ENCODE measurements at places on chromosomes 12 and 14. TPM values are rescaled to one million over a fixed set of nuclear protein-coding genes. Genes with fewer than 3 reads are reported as not detected.

DNA sequence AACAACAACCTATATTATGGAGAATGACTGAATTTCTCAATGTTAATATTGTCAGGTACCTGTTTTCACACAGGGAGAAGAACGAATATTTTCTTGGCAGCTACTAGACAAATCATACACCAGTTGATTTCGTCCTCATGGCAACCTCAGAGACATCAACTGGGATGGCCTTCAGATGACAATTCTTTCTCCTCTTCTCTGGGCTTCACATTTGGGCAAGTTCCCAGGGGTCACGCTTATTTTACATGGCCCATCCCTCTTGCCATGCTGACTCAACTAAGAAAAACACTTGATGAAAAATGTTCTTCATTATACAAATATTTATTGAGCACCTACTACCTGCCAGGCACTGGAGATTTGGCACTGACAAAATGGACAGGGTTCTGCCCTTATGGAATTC is 29.0 kb downstream of the PPP1R13B start:
- no peaks in the 10 kb centered on the region for H3K36me3 ChIP-seq
- no peak overlapping the region for H3K27ac ChIP-seq

GRCh38 chr14:105483300-105484068 is 3.2 kb upstream of the CRIP1 start:
- no peaks in the 10 kb centered on the region for H3K27me3 ChIP-seq
- no peak overlapping the region for H3K4me3 ChIP-seq

DNA sequence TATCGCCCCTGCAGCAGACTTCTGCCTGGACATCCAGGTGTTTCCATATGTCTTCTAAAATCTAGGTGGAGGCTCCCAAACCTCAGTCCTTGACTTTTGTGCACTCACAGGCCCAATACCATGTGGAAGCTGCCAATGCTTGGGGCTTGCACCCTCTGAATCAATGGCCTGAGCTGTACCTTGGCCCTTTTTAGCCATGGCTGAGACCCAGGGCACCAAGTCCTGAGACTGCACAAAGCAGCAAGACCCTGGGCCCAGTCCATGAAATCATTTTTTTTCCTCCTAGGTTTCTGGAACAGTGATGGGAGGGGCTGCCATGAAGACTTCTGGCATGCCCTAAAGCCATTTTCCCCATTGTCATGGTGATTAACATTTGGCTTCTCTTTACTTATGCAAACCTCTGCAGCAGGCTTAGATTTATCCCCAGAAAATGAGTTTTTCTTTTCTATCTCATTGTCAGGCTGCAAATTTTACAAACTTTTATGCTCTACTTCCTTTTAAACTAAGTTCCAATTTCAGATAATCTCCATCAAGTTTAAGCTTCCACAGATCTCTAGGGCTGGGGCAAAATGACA is 1445.8 kb upstream of the FLRT2 start:
- H3K27ac ChIP-seq: no peak overlapping the region
- H3K36me3 ChIP-seq: no peaks in the 10 kb centered on the region
- no peaks in the 10 kb centered on the region for H3K27me3 ChIP-seq
- H3K4me1 ChIP-seq: no peaks in the 10 kb centered on the region
- no peak for DNase-seq

DNA sequence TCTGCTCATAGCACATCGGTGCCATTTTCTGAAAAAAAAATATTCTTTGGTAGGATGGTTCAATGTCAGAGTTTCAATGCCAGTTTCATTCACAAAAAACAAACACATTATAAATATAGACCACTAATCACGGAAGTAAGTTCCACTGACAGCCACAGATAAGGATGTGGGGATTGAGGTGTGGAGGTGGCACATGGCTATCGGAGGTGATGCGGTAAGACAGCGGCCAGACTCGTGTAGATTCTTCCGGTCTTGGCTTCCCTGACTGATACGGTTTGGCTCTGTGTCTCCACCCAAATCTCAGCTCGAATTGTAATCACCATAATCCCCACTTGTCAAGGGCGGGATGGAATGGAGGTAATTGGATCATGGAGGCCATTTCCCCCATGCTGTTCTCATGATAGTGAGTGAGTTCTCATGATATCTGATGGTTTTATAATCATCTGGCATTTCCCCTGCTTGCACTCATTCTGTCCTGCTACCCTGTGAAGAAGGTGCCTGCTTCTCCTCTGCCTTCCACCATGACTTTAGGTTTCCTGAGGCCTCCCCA is 693.4 kb downstream of the VRK1 start:
- no peaks in the 10 kb centered on the region for H3K4me1 ChIP-seq
- H3K27ac ChIP-seq: no peak overlapping the region
- no peak overlapping the region for H3K4me3 ChIP-seq

DNA sequence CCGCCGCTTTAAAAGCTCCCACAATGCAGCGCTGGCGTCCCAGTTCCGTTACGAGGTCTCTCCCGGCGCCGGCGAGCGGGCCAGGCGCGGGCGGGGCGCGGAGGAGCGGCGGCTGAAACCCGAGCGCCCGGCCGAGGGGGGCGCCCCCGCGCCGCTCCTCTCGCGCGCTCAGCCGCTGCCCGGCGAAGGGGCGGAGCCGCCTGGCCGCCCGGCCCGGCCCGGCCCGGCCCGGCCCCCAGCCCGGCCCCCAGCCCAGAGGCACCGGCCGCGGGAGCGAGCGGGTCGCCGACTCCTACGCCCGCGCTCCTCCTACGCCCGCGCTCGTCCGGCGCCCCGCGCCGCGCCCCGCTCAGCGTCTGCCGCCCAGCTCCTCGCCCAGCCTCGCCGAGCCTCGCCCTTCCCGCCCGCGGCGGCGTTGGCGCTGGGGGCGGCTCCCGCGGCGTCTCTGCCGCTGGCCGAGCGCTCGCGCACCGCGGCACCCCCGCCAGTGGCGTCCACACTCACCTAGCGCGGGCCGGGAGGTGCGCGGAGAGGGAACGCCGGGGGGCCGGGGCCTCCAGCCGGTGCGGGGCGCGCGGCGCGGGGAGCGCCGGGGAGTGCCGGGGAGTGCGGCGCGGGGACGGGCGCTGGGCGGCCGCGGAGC is at the start of gene RASSF8:
Gene RASSF8, plus strand, starts transcription at position 255 of the 643 bp plus-strand sequence. CDS start 96,662 bp downstream, outside the sequence.
- H3K4me1 ChIP-seq: peaks cover 18% of the 10 kb centered on the region
- peak within 1 kb of the TSS; percentile 85 for H3K27ac ChIP-seq
- no peaks in the 10 kb centered on the region for H3K27me3 ChIP-seq
- no peak for DNase-seq
- peak within 1 kb of the TSS; percentile 57 for H3K4me3 ChIP-seq

GRCh38 chr12:133023566-133023965 is 13.7 kb upstream of the ZNF84 start:
- no peak for DNase-seq
- H3K4me3 ChIP-seq: no peak overlapping the region
- H3K4me1 ChIP-seq: no peaks in the 10 kb centered on the region
- H3K27me3 ChIP-seq: no peaks in the 10 kb centered on the region
- peaks cover 16% of the 10 kb centered on the region for H3K36me3 ChIP-seq
- no peak overlapping the region for H3K27ac ChIP-seq

CD4 gene
- 1.6 TPM for total RNA-seq

GRCh38 chr12:120965534-120966091 is 12.7 kb upstream of the HNF1A start:
- H3K27ac ChIP-seq: peak overlapping the region; percentile 73
- H3K4me1 ChIP-seq: peaks cover 8% of the 10 kb centered on the region
- no peaks in the 10 kb centered on the region for H3K27me3 ChIP-seq
- no peak for DNase-seq
- no peaks in the 10 kb centered on the region for H3K36me3 ChIP-seq

DNA sequence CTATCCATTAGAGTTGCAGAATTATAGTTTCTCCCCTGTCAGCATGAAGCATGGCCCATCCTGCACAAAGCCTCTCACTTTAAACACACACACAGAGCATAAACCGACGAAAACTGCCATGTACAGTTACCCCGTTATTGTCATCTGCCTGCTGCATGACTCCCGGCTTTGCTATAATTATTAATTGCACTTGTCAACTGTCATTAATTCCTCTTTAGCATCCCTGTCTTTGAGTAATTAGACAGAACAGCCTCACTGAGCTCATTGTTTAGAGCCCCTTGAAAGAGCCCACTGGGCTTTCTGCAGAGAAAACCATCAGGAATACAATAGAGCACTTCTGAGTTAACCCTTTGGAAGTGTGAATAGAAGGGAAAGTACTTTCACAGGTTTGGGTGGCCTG is 307.2 kb upstream of the SOX5 start:
- DNase-seq: no peak
- H3K27ac ChIP-seq: no peak overlapping the region
- no peaks in the 10 kb centered on the region for H3K4me1 ChIP-seq
- H3K4me3 ChIP-seq: no peak overlapping the region
- H3K36me3 ChIP-seq: no peaks in the 10 kb centered on the region
- no peaks in the 10 kb centered on the region for H3K27me3 ChIP-seq

DNA sequence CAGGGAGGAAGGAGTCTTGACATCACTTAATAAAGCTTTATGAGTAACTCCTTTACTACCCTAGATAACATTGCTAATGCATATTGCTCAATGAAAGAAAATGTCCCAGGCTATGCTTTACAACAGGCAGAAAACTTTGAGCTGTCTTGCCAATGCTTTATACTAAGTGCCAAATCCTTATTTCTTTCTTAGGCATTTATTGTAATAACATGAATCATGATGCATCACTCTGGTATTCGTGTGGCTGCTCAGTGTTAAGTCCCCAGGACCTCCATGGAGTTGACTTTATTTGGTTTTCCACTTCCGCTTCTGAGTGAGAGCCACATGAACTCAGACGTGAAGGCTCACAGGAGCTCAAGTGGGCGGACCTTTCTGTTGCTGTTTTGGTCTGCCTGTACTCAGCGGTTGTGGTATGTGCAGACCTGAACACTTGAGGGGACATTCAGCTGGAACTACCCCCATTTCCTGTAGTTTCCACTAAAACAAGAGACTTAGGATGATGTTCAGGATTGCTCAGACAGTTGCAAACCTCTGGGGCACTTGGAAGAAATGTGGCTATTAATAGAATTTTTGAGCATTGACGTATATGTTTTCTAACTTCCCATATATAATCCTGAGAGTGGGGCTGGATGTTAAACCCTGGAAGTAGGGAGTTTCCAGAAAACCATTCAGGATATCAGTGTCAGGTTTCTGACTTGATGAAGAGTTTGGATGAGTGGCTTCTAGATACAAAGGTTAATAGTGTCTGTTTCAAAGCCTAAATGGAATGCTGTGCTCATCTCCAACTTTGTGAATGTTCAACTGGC is 258.6 kb downstream of the MSRB3 start:
- DNase-seq: no peak
- no peaks in the 10 kb centered on the region for H3K36me3 ChIP-seq
- no peak overlapping the region for H3K27ac ChIP-seq
- H3K27me3 ChIP-seq: no peaks in the 10 kb centered on the region
- H3K4me1 ChIP-seq: peaks cover 6% of the 10 kb centered on the region
- H3K4me3 ChIP-seq: no peak overlapping the region

TUBA1C gene
- 1,132 TPM for total RNA-seq

GRCh38 chr14:92675421-92675820 is 73.0 kb downstream of the LGMN start:
- H3K36me3 ChIP-seq: peaks cover 33% of the 10 kb centered on the region
- DNase-seq: no peak
- H3K27me3 ChIP-seq: no peaks in the 10 kb centered on the region
- H3K27ac ChIP-seq: peak overlapping the region; percentile 17
- H3K4me1 ChIP-seq: peaks cover 6% of the 10 kb centered on the region
- H3K4me3 ChIP-seq: no peak overlapping the region

GRCh38 chr14:104732355-104732804 is 8.4 kb downstream of the ADSS1 start:
- peaks cover 61% of the 10 kb centered on the region for H3K4me1 ChIP-seq
- no peak overlapping the region for H3K4me3 ChIP-seq
- H3K27ac ChIP-seq: peak overlapping the region; percentile 79
- H3K36me3 ChIP-seq: no peaks in the 10 kb centered on the region
- no peak for DNase-seq

- H3K27ac ChIP-seq: no peak overlapping the region
- no peaks in the 10 kb centered on the region for H3K27me3 ChIP-seq
Measured at GRCh38 chr14:67491741-67492507, 3.4 kb upstream of the TMEM229B start.

DNA sequence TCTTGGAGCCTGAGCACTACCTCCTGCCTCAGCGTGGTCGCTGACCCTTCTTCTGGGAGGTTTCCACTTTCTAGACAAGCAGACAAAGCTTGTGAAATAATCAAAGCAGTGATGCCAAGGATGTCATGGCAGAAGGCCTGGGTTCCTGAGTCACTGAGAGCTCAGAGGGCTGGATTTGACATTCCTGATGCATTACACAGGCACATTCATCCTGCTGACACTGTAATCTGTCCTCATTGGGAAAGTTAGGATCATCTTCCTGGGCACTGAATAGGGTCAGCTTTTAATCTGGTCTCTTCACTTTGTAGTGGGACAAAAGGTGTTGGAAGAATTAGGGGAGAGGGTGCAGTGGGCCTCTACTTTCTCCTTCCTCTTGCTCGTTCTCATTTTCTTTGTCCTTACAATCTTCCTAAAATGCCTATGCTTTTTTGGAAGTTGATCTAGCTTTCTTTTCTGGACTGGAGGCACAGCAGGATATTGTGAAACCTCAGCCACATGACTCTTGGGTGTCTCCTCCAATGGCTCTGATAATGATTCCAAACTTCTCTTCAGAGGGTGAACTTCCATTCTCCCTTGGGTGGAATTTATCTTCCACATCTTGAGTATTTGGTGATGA is 29.6 kb downstream of the EEA1 start:
- peak overlapping the region; percentile 43 for H3K4me3 ChIP-seq
- H3K36me3 ChIP-seq: no peaks in the 10 kb centered on the region

DNA sequence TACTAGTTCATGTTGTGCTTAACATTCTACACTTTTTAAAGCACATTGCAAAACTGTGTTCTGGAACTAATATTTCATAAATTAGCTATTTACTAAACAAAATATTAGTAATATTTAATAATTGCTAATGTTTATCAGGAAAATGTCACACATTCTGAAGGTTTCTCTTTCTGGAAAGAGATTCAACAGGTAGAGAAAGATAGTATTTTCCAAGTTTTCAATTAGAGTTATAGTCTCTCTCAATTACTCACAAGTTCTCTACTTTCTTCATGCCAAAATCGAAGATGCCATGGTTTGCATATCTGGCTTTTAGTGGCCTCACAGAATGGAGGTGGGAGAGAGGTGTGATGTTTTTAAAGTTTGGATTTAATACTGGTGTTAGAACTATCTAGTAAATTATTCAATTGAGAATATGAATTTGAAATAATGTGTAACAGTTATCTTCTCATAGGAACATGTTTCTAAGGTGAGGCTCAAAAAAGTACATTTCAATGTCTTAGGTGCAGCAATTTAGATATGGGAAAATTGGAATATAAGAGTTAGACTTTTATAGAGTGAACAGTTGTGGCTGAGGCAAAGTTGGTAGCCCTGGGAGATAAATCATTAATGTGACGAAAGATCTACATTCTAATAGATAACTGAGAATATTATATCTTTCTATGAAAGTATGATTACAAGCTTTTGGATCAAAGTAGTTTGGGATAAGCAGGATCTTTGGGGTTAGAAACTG is 1.5 kb downstream of the LUM start:
- peak overlapping the region; percentile 24 for H3K27ac ChIP-seq
- no peaks in the 10 kb centered on the region for H3K27me3 ChIP-seq
- no peaks in the 10 kb centered on the region for H3K36me3 ChIP-seq
- no peak overlapping the region for H3K4me3 ChIP-seq
- no peaks in the 10 kb centered on the region for H3K4me1 ChIP-seq
- no peak for DNase-seq

GRCh38 chr12:57031138-57031725 is 14.9 kb upstream of the TAC3 start:
- peak overlapping the region; percentile 34 for H3K27ac ChIP-seq
- no peaks in the 10 kb centered on the region for H3K4me1 ChIP-seq
- DNase-seq: no peak
- no peaks in the 10 kb centered on the region for H3K36me3 ChIP-seq
- H3K4me3 ChIP-seq: no peak overlapping the region

- no peaks in the 10 kb centered on the region for H3K36me3 ChIP-seq
- peaks cover 8% of the 10 kb centered on the region for H3K4me1 ChIP-seq
- DNase-seq: no peak
- no peak overlapping the region for H3K4me3 ChIP-seq
Measured at GRCh38 chr12:54935235-54935951, 49.2 kb downstream of the TESPA1 start.

REC8 gene
- total RNA-seq: 3.3 TPM

IL23A gene
- 2.6 TPM for total RNA-seq

All from esophagus squamous epithelium (tissue), 5 donors.